ENCODE measurements at places on chromosomes 12 and 14.

- no peak for DNase-seq
Measured at GRCh38 chr12:121741743-121742142, 29.2 kb downstream of the TMEM120B start.

GRCh38 chr12:93315385-93315906, 62.3 kb upstream of the NUDT4 start:
- DNase-seq = no peak

DNA sequence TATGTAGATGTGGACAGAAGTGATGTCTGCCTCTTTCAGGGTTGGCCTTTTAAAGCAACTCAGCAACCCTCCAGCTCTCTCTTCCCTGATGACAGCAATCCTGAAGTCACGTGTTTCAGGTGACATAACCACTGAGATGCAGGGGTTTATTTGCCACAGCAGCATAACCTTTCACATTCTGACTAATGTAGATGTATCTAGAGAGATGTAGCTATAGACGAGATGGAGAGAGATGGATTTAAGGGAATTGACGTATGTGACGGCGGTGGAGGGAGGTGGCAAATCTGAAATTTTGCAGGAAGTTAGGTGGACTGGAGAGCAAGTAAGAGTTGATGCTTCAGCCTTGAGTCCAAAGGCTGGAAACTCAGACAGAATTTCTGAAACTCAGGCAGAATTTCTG, 126.0 kb downstream of the ZFP36L1 start:
- no peak for DNase-seq

GRCh38 chr12:66117242-66117641, 13.3 kb downstream of the LLPH start:
- no peak for DNase-seq

Measured in activated naive CD4-positive, alpha-beta T cell treated with anti-CD3 and anti-CD28 coated beads, Interleukin-2, amount 50 U/mL, for 16 hours (primary cell).